ENCODE measurements at places on chromosomes 2 and 18. TPM values are rescaled to one million over a fixed set of nuclear protein-coding genes. Genes with fewer than 3 reads are reported as not detected.

Gene LNPK
- 38.2 TPM for total RNA-seq

Gene SLC30A3
- total RNA-seq, result not detected

Gene GKN2
- not detected for total RNA-seq

Gene CENPA
- 1.6 TPM for total RNA-seq

Gene CRYBA2
- not detected for total RNA-seq

Gene RAB3GAP1
- 35.3 TPM for total RNA-seq

Gene DSC2
- 1.1 TPM for total RNA-seq

Gene C2orf78
- total RNA-seq, result not detected

Gene ZNF804A
- not detected for total RNA-seq

Gene CAVIN2
- total RNA-seq, result 84.5 TPM

Gene MRO
- total RNA-seq, result 3.1 TPM

Gene ERICH2
- total RNA-seq, result not detected

Gene MLPH
- 9.9 TPM for total RNA-seq

Gene POTEE
- not detected for total RNA-seq

Gene FECH
- total RNA-seq, result 33.4 TPM

Gene OR6B2
- not detected for total RNA-seq

Gene GATA6
- total RNA-seq, result 61.4 TPM

Gene SCYGR4
- not detected for total RNA-seq

Gene EVX2
- total RNA-seq, result not detected

Gene RIT2
- total RNA-seq, result not detected

Gene APOB
- total RNA-seq, result under 0.01 TPM

Gene ANKRD23
- total RNA-seq, result 0.32 TPM

Gene RAB6C
- total RNA-seq, result not detected

Gene LONRF2
- not detected for total RNA-seq

Gene EMILIN2
- 32.0 TPM for total RNA-seq

Gene BMP10
- not detected for total RNA-seq

Gene BCS1L
- total RNA-seq, result 27.3 TPM
